ENCODE measurements at places on chromosomes 12 and 14.
A peak's percentile ranks its signal among the peaks of the same experiment; 100 is the strongest.

DNA sequence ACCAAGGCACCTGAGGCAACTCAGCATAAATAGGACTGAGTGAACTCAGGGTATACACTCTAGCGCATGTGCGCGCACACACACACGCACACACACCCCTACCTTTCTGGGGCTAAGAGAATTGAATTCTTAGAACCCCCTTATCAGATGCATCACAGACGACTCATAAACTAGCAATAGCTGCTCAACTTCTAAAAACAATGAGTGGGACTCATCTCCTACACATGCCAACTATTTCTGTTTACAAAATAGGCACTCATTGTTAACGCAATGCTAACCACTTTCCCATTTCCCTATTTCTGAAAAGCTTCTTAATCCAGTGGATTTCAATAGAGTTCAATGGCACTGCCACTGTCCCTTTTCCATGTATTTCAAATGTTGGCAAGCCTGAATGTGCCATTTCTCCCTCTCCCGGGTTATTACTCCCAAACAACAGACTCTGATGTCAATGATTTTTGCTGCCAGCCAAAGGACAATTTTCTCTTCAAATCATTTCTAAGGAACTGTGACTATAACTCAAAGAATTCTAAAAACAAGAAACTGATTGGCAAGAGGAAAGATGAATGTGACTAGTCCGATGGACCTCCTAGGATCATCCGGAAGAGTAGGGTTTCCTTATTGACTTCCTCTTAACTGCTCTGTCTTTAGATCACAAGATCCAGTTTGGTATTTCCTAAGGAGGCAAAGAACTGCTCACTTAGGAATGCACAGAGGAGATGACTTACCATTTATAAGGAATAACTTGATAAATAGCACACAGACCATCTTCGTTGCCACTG lies 48.8 kb downstream of the SLC38A1 start:
- DNase-seq, result peak; percentile 90

- DNase-seq, result no peak
Observed at GRCh38 chr14:55926007-55926406, 192.2 kb upstream of the PELI2 start.

- peak; percentile 21 for DNase-seq
Observed at GRCh38 chr12:93243689-93244513, 133.8 kb upstream of the NUDT4 start.

DNA sequence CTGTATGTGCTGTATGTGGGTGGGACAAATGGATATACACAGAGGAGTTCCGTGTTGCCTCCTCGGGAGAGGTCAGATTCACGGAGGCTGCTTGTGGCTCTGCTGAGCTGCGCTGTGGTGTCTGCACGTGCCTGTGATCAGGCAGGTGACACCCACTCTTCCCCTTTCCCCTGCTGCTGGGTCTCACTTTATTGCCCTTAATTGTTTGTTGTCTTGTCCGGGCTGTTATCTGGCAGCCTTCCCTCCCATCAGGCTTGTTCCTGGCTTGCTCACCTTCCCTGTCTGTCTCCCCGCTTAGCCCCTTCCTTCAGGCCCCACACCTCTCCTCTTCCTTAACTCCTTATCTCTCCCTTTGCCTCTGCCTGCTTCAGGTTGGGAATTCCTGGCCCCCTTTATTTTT lies 13.5 kb downstream of the WNT5B start:
- DNase-seq, result no peak

DNA sequence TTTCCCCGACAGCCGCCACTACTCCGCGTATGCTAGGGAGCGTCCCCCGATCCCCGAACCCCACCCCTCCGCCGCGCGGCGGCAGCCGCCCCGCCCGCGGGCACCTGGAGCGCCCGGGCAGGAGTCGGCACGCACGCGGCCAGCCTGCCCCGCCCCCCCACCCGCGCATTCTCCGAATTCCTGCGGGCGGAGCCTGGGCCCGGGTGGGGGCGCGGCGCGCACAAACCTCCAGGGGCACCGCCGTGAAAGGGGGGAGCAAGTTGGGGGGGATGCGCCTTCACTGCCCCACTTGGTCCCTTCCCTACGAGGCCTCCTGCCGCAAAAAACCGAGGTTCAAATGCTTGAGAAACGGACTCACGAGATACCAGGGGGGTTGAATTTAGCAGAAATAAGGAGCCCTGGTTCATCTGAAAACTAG lies 1.7 kb downstream of the AJUBA start:
- peak; percentile 11 for DNase-seq

DNA sequence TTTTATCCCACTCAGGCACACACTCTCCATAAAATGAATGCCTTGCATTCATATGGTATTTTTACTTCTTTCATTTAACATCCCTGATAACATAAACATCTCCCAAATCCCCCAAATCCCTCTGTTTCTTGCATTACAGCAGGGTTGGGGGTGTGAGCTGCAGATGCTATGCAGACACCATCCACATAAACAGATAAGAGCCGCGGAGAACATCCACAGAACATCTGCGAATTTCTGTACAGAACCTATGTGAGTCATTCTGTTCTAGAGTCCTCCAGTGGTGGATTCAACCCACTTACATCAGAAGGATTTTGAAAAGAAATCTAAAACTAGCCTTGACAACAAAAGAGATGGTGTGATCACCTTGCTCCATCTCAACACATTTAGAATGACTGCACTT lies 20.3 kb downstream of the FBLN5 start:
- no peak for DNase-seq

- DNase-seq, result no peak
Observed at GRCh38 chr14:104215706-104216334, 77.4 kb downstream of the KIF26A start.

DNA sequence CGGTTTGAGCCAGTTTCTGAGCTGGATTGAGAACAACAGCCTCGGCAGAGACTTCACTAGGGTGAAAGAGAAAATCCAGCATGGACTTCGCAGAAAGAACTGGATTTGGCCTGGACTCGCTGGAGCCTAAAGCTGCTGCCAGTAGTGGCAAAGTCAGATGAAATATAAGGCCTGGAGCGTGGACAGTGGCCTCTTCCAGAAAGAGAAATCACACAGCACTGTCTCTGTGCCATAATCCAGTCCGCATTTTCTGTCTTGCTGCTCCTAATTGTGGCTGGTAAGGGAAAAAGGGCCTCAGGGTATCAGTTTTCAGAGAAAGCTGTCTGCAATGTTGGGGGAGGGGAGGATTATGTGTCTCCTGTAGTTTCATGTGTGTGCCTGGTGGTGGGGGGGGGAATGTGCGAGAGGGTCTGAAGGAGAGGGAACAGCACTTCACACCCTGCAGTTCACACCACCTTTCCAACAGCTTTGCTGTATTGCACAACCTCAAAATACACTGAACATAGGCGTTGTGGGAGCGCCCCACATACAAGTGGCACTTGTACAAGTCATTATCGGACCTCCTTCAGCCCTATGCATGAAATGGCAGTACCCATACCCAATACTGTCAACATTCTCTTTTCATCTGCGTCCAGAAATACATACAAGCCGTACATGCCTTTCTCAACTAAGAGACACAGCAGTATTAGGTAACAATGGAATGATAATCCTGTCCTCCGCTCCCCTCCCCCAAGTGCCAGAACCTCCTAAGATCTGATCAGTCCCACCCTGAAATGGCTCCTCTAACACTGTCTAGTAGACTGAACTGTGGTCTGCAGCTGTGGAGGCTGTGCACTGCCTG lies 107.5 kb upstream of the ATF7IP start:
- DNase-seq, result peak; percentile 92

DNA sequence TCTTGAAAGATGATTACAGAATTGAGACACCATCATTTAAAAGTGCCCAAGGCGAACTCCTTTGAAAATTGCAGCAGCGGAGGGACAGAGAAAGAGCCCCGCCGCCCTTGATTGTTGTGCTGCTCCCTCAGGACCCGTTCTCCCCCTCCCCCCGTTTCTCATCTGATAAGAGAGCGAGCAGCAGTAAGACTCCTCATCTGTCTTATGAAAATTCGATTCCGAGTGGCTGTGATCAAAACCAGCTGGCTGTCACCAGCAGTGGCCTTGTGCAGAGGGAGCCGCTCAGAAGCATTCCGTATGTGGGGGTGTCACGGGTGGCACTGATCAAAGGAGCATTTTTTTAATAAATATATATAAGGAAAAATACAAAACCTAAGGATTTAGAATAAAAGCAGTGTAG lies 78.0 kb upstream of the GPATCH2L start:
- DNase-seq, result no peak
